ENCODE measurements at places on chromosomes 4 and X.

DNA sequence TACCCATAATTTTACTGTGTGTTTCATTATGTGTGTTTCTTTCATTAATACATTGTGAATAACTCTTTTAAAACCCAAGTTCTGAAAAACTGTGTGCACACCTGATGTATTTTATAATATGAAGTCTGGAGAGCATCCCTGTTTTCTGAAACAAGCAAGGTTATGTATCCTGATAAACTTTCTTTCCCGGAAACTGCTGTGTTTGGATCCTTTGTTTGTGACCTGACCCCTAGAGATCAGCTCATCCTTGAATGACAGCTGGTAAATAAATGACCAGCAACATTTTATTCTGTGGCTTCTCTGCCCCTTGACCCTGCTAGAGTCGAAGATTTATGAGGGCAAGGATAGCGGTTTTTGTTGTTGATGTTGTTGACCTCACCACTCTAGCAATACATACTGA lies 535.6 kb upstream of the ZFP42 start:
- no peak for DNase-seq

DNA sequence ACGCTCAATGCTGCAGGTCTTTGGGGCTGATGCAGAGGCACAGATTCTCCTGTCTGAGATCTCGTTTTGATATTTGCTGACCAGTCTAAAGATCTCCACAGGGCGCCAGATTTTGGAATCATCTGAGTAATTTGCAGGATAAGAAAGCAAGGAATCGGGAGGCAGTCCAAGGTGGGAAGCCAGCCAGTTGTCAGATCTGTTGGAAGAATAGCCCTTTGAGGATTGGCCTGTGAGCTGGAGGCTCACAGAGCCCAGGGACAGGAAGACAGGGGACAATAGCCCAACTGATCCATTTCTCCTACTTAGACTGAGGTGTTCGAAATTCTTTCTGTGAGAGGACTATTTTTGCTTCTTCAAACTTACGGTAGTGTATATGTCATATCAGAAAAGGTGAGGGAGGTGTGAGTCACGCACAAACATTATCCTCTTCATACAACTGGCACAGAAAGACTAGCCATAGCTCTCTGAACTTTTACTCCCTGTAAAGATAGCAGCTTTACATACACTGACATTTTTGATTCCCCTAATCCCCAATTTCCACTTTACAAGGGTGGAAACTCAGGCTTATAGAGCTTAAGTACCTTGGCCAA lies 8.8 kb downstream of the DIPK2B start:
- no peak for DNase-seq

GRCh38 chr4:153450544-153450917 lies 15.6 kb upstream of the TMEM131L start:
- no peak for DNase-seq

DNA sequence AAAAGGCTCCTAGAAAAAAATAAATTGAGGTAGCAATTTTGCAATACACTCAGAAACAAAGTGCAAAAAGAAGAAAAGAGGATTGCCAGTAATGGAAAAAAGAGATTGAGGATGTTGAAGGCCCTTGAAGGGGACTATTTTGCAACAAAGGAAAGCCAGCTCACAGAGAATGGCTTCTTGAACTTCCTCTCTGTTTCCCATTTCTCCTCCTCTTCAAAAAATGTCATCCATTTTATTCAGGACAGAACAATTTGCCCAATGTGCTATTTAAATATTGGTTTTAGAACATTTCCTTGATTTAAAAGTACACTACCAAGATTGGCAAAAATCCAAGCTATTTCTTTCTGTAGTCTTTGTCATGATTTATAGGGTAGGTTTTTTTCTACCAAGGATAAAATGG lies 60.2 kb downstream of the GASK1B start:
- DNase-seq = no peak

GRCh38 chr4:898869-899555 lies 33.1 kb downstream of the GAK start:
- no peak for DNase-seq

- no peak for DNase-seq
Observed at GRCh38 chrX:75544786-75545185, 21.9 kb upstream of the ZDHHC15 start.

- DNase-seq = no peak
Observed at GRCh38 chr4:7001271-7001670, 41.9 kb upstream of the TADA2B start.

DNA sequence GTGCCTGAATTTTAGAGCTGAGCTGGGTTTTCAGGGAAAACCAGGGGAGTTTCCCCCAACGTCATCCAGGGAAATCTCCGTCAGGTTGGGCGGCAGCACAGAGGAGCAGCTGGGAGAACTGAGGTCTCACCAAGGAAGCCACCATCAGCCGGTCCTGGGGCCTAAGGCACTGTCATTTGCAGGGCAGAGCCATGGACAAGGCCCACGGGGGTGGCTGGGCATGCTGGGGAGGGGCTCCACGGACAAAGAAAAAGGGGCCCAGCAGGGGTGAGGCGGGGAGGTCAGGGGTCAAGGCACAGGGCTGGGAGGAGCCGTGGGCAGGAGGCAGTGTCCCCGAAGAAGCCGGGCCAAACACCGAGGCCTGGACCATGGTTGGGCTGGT lies 109.8 kb downstream of the HMX1 start:
- DNase-seq = no peak

GRCh38 chrX:103674531-103675454 lies 11.7 kb downstream of the MORF4L2 start:
- DNase-seq = no peak

DNA sequence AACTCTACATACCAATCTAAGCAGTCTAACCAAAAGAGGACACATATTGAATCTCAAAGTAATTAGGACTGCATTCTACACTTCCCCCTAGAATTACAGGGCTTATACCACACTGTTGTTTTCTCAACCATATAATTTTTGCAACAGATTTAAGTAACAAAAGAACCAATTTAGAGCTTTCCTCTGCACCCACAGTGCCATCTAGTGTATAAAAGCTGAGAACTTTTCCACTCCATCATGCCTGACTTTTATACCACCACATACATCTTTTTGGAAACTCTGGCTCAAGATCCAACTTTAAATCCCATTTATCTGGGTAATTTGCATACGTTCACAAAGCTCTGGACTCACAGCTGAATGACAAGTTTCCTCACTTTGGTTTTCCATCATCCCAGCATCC lies 99.5 kb downstream of the EFHC2 start:
- no peak for DNase-seq

DNA sequence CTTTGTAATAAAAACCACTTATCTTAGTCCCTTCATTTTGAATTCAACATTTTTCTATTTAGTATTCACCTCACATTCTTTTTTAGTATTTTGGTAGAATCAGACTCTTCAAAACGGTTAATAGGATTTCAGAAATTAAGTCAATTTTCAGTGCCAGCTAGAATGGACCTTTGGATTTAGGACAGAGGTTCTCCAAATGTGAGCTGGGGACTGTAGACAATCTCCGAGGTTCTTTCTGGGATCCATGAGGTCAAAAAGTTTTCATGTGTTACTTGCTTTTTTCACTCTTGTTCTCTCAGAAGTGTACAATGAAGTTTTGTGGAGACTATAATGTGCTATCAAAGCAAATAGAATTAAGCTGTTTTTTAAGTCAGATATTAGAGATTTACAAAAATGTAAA lies 2.3 kb upstream of the UGDH start:
- no peak for DNase-seq

DNA sequence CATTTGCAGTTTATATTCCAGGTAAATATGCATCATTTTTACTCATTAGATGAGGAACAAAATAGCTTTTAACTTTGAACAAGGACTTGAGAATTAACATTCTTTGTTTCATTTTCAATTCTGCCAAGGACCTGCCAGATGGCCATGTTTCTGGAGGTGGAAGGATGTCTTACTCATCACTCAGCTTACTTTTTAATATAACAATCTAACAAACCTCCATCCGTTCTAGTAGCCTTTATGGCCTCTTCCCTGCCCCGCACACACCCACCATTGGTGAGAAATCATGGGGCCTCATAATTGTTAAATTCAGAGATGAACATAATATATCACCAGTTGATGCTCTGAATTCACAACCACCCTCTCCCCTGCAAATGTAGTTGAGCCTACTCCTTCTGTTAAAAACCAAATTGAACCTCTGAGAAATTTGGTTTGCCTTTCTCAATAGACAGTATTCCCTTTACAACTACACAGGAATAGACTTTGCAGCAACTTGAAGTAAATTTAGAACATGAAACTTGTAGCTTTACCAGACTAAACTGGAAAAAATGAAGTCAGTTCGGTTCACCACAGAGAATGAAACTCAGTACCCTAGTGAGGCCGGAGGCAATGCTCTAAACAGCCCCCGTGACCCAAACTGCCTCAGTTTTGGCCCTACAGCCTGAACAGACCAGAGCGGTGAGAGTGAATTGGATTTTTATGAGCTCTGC lies 50.1 kb upstream of the ACSL4 start:
- DNase-seq = no peak

- DNase-seq = no peak
Observed at GRCh38 chr4:56320293-56320692, 67.0 kb downstream of the AASDH start.

- no peak for DNase-seq
Observed at GRCh38 chr4:138892483-138893407, 122.8 kb upstream of the NOCT start.

GRCh38 chr4:31141095-31141831 lies 421.1 kb downstream of the PCDH7 start:
- no peak for DNase-seq

DNA sequence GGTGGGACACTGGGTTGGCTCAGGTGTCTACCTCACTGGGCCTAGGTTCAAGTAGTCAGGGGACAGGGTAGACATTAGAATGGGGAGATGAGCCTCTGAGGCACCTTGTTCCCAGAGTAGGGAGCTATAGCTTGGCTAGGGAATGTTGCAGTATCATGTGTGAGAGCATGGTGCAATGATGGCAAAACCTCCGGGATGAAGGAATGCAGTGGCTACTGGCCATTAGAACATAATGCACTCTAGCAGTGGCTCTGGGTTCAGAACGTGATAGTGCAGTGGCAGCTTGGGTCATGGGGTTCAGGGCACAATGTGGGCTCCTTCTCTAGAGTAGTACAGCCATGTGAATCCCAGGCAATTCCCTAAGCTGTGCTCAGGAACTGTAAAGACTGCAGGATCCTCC lies 471.5 kb downstream of the CCSER1 start:
- DNase-seq = no peak

DNA sequence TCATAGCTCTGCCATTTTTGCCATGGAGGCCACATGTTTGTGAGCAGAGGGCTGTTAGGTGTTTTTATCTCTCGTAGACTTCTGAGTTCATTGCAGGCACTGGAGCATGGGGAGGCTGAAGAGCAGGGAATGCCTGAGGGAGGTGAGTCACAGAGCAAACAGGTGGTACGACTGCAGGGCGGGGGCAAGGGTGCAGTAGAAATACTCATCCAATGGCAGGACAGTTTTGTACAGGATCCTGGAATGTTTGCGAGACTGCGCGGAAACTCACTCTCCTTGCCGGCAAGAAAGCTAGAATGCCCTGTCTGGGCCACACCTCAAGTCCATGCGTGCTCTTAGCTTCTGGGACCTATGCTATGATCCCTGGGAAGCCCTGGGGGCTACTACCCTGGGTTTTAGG lies 20.0 kb upstream of the VCX2 start:
- DNase-seq = no peak

DNA sequence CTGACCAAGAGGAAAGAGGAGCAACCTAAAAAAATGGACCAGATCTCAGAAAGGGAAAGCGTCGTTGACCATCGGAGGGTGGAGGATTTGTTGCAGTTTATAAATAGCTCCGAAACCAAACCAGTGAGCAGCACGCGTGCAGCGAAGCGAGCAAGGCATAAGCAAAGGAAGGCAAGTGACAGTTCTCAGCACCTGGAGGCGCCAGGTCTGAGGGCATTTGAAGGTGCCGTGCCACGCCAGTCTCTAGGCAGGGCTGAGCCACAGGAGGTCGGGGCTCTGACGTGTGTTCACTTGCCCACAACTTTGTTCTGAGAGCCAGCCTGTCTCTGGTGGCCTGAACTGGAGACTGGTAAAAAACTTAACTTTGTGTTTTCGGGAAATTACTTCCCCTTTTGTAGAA lies 59.7 kb downstream of the TNIP2 start:
- no peak for DNase-seq

- DNase-seq = no peak
Observed at GRCh38 chr4:30821859-30822612, 101.9 kb downstream of the PCDH7 start.

DNA sequence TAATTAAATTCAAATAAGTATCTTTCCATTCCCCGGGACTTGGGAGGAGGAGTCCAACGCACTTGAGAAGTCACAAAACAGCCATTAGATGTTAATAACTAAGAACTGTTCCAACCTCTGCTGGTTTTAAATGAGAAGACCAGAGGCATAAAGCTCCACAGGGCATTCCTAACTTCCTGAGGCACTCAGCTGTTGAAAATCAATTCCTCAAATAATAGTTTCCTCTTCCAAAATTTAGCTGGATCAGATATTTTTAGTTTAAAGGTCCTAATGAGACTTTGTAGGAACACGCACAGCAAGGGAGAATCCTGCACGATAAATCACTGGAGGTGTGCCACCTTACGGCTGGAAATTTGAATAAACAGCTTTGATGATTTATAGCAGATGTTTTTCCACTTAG lies 504.3 kb upstream of the ZFP42 start:
- no peak for DNase-seq

DNA sequence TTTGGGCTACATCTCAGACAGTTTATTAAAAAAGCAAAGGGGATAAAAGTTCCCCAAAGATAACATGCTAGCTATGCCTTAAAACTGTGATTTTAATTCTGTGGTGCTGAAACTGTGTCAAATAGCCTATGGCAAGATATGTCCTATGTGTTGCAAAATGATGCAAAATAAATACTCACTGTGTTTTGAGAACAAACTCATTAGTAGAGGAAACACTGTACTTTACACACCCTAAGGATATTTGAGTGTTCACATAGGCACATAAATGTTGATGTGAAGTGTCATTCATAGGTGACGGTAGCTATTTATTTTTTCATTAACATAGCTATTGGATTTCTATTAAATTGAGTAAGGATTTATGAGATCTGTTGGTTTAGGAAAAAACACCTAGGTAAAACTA lies 351.9 kb downstream of the FAT4 start:
- no peak for DNase-seq
